ENCODE measurements at places on chromosomes 7 and 10.
A peak's percentile ranks its signal among the peaks of the same experiment; 100 is the strongest.

GRCh38 chr10:69553328-69553727 lies 19.9 kb downstream of the NEUROG3 start:
- no peak for DNase-seq

DNA sequence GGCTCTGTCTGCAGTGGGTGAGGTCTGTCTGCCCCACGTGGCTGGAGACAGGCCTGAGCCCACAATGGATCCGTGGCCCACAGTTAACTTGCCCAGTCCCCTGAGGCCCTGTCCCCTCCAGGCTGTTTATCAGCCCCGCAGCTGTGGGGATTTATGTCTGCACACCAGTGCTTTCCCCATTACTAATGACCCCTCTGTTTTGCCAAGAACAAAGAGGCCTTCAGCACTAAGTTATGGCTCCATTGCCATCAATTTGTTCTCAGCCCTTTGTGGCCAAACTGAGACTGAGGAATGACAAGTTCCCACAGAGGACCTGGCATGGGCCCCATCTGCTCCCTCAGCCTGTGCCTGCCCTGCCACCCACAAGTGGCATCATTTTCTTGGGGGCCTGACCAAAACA lies 138.2 kb downstream of the C10orf105 start:
- no peak for DNase-seq

DNA sequence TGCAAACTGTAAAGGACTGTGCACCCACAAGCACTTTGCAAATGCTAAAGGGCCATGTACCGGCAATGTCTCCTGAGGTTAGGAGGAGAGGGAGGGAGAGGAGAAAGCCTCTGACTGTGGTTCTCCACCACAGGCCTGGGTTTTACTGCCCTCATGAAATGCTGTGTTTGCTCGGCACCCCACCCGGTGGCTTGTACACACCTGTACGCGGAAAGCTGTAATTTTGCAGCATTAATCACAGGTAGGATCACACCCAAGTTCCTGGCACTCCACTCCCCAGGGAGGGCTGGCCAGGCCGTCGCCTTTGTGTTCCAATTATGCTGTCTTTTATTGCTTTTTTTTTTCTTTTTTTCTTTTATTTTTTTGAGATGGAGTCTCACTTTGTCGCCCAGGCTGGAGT lies 78.5 kb upstream of the MYL10 start:
- no peak for DNase-seq

- DNase-seq = no peak
Measured at GRCh38 chr7:9488555-9488954, 1055.1 kb downstream of the NXPH1 start.

DNA sequence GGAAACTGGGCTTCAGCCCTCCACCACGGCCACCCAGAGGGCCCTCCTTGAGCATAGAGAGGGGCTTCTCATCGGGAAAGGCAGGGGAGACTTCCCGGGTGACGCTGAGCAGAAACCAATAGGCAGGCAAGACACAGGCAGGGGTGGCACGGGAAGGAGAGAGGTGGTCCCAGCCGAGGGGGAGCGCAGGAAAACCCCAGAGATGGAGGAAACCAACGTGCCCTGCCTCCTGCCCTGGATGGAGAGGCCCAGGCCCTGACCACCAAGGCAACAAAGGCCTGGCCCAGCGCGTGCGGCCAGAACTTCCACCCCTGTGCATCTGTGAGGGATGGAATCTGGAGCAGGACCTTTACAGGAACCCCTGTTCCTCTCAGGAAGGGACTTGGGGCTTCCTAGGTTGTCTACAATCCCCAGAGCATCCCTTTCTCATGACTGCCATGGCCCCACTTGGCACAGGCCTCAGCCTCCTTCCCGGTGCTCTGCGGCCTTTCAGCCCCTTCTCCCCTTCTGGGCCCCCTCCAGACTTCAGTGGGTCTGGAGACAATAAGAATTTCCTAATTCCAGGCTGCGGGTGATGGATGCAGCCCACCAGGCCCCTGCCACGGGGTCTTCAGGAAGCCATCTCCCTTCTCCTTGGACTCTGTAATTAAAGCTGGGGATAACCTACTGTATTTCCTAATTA lies 137.0 kb upstream of the RET start:
- no peak for DNase-seq

- peak; percentile 43 for DNase-seq
Measured at GRCh38 chr10:99560277-99561126, 27.8 kb downstream of the NKX2-3 start.

DNA sequence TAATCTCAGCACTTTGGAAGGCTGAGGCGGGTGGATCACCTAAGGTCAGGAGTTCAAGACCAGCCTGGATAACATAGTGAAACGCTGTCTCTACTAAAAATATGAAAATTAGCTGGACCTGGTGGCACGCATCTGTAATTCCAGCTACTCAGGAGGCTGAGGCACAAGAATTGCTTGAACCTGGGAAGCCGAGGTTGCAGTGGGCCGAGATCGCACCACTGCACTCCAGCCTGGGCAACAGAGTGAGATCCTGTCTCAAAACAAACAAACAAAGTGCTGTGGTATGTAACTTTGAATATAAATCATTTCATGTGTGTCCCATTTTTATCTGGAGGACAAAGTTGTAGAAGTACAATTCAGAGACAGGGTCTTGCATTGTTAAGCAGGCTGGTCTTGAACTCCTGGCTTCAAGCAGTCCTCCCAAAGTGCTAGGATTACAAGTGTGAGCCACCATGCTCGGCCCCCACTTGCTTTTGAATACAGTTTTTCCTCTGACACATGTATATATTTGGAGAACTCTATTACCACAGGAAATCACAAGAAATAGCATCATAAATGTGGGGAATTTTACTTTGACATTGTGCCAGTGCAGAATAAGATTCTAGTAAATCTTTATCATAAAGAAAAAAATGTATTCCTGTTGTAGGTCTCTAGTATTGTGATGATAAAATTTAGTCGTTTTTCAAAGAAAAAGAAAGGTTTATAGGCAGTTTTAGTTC lies 32.6 kb downstream of the PTPN12 start:
- DNase-seq = no peak

DNA sequence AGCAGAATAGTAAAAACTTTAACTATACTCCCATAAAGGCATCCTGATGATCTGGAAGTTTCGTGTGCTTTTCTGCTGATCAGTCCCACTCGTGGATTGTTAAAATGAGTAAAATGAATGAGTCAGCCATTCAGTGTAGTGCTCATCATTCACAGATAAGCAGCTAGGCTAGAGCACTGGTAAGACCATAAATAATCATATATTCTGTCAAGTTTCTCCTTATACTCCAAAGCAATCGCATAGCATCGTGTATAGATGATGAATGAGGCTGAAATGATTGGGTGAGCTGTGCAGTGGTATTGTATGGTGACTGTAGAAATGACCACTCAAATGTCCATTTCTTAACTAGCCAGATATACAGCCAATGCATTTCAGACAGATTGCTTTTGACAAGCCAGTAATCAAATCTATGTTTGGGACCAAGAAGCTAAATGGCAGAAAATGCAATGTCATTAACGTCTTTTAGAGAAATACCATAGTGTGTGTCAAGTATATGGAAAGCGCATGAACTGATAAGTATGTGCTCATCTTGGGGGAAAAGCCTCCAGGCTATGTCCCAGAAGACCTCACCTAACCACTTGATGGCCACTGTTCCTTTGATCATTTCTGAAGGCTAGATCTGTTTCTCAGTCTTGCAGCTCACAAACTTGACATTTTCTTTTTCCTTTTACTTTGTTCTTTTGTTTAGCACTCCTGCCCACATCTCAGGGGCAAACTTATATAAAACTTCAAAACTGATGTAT lies 227.2 kb upstream of the FAM3C start:
- DNase-seq = no peak

- no peak for DNase-seq
Measured at GRCh38 chr10:76350583-76350982, 919.2 kb downstream of the LRMDA start.

DNA sequence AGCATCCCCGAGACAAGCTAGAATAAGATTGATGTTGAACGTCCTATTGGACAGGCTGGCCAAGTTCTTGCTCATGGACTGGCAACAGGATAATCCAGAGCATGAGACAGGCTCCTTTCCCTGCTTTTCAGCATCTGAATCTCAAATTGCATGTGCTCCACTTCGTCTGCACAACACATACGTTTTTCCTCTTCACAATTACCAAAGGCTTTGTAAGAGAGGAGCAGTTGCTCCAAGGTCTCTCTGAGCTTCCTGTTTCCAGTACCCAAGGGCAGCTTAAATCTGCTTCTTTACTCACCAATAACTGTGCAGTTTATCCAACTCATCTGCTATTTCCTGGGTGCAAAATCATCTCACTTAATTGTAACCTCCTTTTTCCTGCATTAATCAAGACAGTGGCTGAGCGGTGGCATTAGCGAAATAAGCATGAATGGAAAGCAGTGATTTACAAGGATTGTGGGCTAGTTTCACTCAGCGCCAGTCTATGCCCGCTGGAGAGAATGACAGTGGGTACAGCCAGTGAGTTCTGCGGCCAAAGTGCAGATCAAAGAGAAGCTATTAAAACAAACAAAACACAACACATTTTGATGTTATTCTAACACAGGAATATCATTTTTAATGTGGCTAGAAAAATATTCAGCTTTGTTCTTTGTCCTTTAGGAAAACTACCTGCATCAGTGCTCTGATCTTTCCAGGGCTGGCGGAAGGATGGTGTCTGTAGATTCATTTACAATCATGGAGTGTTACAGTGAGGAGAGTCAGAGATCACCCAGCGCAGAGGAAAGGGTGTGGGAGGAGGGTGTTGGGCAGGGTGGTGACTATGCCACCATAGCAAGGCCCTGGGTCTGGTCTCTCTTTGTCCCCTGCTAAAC lies 79.8 kb downstream of the CHN2 start:
- no peak for DNase-seq

GRCh38 chr7:2969398-2970306 lies 74.0 kb downstream of the CARD11 start:
- no peak for DNase-seq

DNA sequence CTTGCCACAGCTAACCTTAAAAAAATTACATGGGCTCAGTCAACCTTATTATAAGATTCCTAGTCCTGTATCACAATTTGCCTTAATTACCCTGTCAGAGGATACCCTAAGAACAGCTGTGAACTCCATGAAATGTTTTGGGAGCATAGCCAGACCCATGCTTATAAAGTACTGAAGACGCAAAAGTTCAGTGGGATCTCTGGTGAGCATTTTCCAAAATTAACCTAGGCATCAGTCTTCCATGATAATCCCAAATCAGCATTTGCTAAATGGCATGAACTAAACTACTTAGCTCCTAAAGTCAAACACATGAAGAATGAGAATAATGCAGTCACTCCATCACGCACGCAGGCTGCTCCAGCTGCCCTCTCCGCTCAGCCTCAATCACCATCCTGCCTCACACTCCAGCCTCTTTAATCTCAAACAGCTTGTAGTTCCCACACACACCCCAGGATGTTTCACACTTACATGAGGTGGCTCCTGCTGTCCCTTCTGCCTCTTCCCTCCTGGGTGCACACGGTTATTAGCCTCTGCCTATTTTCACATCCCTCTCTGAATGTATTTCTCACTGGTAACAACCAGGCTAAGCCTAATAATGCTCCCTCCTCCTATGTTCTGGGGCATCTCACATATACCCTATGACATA lies 15.3 kb downstream of the IGF2BP3 start:
- DNase-seq = no peak

- DNase-seq = no peak
Measured at GRCh38 chr7:43792471-43793150, 34.1 kb downstream of the BLVRA start.

- no peak for DNase-seq
Measured at GRCh38 chr7:94127026-94127425, 122.9 kb upstream of the BET1 start.

- no peak for DNase-seq
Measured at GRCh38 chr10:14566498-14566897, 208.2 kb downstream of the FAM107B start.

DNA sequence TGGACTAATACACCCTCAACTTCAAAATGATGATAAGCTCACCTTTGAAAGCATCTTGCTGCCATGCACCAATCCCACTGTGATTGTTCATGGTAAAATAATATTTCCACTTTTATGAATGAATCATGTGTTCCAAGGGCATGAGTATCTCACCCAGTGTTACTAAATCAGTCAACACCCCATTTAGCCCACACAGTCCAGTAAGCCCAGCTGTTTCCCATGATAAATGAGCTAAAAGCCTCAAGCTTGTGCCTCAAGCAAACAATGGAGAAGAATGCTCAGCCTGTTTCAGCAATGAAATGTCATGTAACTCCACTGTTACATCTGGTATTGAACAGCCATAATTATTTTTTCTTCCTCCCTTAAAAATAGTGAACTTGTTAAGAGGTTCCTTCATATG lies 442.5 kb downstream of the XPNPEP1 start:
- no peak for DNase-seq

DNA sequence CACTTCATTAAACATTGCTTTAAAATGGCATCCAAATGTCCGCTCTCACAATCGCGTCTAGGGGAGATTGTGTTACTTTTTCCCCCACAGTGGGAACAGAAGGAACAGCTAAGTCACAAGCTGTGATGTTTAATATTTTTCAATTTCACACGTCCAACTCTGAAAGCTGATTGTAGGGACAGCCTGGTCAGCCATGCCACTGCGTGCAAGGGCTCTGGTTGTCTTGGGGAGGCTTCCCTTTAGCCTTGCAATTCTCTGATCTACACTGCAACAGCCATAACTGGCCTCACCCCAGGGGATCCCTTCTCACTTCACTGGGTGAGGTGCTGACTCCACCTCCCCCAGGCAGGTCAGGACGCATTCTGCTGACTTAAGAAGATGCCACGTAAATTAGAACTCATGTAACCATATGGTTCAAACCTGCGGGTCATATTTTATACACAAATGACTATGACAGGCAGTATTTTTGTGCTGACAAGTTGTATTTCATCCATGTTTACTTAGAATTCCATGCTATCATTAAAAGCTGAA lies 425.2 kb upstream of the NFE2L3 start:
- DNase-seq = no peak
